ENCODE measurements at places on chromosomes 2 and 18.
A peak's percentile ranks its signal among the peaks of the same experiment; 100 is the strongest.

DNA sequence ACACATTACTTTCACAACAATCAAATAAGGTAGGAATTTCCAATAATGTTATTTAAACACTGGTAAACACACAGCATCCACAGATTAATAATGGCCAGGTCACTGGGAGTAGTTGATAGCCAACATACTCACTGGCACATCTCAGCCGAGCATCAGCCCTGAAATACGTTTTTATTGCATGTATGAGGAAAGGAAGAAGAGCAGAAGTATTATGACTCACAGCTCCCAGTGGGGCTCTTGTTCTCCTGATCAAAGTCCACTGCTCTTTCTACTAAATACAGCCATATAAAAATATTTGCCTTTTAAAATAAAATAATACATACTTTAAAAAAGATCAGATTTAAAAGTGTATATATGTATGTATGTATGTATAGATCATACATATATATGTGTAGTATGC lies 999.6 kb downstream of the SUCLG1 start:
- DNase-seq: no peak

GRCh38 chr2:39413063-39413737 lies 23.9 kb downstream of the MAP4K3 start:
- DNase-seq: no peak

- DNase-seq: peak; percentile 13
These were observed 24.4 kb downstream of the NFE2L2 start for GRCh38 chr2:177239932-177240630.

DNA sequence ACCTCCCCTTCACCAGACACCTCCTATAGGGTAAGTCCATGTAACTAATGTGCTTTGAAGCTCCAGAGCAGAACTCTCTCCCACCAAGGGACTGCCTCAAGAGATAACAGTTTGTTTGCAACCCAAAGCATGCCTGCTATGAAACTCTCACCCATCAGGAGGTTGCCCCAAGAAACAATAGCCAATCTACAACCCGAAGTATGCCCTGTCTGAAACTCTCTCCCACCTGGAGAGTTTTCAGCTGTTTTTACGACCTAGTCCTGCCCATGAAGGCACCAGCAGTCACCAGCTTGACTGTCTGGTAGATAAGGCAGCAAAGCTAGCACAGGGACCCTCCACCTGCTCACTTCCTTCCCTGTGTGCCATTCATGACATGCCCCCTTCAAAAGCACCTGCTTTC lies 533.9 kb upstream of the CRIM1 start:
- DNase-seq: no peak

GRCh38 chr2:159996792-159997546 lies 65.4 kb downstream of the PLA2R1 start:
- no peak for DNase-seq

DNA sequence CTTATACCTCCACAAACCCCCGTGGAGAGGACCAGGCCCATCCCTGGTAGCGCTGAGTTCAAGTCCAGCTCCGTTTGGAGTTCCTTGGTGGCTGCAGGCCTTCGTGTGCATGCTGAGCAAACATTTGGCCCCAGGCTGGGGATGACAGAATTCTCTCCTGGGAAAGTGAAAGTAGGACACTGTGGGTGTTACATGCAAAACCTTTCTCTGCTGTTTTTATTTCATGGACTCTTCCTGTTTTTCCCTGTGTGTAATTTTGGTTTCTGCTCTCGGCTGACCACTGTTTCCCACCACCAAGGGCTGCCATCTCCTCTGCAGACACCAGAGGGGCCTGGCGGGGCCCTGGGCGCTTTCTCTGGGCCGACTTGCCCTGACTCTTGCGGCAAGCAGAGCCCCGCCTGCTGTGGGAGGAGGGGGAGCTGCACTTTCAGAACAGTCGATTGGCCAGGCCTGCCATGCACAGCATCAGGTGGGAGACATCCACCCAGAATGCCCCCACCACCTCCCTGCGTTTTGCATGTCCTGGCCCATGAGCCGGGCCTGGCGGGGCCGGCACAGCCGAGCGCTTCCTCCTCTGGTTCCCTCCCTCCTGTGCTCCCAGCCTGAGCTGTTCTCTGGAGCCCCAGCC lies 102.4 kb downstream of the CABLES1 start:
- DNase-seq: peak; percentile 5

DNA sequence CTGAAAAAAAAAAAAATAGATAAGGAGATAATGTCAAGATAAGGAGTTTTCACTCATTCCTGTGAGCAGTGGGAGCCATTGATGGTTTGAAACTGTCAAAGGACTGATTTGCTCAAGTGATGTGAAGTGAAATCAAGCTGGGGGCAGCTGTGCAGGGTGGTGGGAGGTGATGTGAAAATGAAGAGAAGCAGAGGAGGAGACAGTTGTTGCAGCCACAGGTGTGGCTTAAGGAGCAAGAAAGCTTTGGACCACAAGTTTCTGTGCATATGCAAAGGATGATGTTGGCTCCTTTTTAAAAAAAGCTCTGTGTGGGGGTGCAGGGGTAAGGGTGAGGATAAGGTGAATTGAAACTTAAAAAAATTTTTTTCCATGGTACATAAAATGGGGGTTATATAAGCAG lies 8.3 kb downstream of the EFR3B start:
- no peak for DNase-seq

DNA sequence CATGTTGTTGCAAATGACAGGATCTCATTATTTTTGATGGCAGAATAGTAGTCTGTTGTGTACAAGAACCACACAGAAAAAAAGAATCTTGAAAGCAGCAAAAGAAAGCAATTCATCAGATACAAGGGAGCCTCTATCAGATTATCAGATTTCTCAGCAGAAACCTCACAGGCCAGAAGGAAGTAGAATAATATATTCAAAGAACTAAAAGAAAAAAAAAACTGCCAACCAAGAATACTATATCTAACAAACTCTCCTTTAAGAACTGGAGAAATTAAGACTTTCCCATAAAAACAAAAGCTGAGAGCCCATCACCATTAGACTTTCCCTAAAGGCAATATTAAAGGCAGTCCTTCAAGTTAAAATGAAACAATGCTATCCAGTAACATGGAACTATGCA lies 15.4 kb downstream of the SULT1C4 start:
- no peak for DNase-seq

- DNase-seq: no peak
These were observed 266.9 kb downstream of the DYSF start for GRCh38 chr2:71720283-71720560.

DNA sequence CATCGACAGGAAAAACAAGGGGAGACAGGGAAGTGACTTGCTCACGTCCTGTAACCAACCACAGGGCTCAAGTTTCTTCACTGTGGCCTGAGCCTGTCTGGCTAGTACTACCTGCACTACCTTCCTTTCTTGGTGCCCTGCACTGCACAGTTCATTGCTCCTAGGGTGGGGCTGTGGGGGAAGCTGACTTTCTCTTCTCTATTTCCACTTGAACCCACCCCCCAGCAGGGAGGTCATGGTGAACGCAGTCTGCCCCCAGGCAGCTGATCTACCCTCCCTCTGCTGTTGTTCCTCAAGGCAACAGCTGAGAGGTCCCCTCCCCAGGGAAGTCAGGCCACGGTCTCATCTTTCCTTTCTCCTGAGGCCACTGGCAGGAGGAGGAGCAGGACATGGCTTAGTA lies 532.1 kb downstream of the SOX11 start:
- no peak for DNase-seq

DNA sequence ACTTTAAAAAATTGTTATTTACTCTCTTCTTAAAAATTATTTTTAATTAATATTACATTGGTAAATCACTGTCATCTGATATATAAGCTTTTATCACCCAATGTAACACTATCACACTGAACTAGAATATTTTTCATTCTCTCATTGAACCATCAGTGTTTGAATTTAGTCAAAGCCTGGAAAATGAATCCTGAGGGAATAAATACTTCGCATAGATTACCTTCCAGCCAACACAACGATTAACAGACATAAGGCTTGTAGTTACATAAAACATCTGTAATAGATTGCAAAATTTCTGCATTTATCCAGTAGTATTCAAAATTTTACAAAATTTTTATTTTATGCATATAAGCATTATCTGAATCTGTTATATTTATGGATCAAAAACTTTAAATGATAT lies 314.9 kb downstream of the ERBB4 start:
- DNase-seq: no peak

GRCh38 chr2:147352264-147353071 lies 492.4 kb upstream of the ACVR2A start:
- no peak for DNase-seq

DNA sequence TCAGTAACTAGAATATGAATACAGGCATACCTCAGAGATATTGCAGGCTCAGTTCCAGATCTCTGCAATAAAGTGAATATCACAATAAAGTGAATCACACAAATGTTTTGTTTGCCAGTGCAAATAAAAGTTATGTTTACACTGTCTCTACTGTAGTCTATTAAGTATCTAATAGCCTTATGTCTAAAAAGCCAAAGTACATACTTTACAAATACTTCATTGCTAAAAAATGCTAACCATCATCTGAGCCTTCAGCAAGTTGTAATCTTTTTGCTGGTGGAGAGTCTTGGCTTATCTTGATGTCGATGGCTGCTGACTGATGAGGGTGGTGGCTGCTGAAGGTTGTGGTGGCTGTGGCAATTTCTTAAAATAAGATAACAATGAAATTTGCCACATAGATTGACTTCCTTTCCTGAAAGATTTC lies 159.4 kb downstream of the MYO1B start:
- DNase-seq: no peak

All from effector memory CD4-positive, alpha-beta T cell (primary cell).